ENCODE measurements at places on chromosomes 2 and 18.

GRCh38 chr2:204530464-204530805, 14.8 kb upstream of the PARD3B start:
- DNase-seq = no peak
- peaks cover 8% of the 10 kb centered on the region for H3K4me1 ChIP-seq
- H3K36me3 ChIP-seq = no peaks in the 10 kb centered on the region
- H3K4me3 ChIP-seq = no peak overlapping the region

DNA sequence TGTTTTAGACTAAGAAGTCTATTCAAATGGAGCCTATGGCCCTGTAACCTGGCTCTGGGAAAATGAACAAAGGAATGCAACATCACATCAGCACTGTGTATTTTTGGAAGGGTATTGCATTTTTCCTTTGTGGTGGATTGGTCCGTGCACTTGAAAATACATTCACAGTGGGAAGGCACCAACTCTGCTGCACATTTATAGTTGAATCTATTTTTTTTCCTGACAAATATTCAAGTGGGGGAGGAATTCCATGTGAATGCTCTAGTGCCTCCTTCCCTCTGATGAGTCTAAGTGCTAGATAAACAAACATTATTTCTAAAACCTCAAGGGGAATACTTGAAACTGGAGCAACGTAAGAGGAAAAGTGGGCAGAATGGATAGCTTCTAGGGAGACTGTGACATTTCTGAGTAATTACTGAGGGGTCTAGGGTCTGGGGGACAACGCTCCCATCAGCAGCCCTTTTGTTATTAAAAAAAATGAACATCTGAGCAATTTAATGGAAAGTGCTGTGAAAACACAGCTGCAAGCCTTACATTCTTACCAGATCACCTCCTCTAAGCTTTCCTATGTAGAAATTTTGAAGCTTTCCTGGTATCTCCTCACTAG, 208.2 kb downstream of the SLC8A1 start:
- no peaks in the 10 kb centered on the region for H3K36me3 ChIP-seq
- no peak overlapping the region for H3K4me3 ChIP-seq
- H3K27me3 ChIP-seq = no peaks in the 10 kb centered on the region
- no peak for DNase-seq

GRCh38 chr18:24322584-24323136, 75.0 kb downstream of the OSBPL1A start:
- H3K4me3 ChIP-seq = no peak overlapping the region
- no peaks in the 10 kb centered on the region for H3K4me1 ChIP-seq
- H3K27ac ChIP-seq = no peak overlapping the region
- DNase-seq = no peak
- H3K27me3 ChIP-seq = no peaks in the 10 kb centered on the region

DNA sequence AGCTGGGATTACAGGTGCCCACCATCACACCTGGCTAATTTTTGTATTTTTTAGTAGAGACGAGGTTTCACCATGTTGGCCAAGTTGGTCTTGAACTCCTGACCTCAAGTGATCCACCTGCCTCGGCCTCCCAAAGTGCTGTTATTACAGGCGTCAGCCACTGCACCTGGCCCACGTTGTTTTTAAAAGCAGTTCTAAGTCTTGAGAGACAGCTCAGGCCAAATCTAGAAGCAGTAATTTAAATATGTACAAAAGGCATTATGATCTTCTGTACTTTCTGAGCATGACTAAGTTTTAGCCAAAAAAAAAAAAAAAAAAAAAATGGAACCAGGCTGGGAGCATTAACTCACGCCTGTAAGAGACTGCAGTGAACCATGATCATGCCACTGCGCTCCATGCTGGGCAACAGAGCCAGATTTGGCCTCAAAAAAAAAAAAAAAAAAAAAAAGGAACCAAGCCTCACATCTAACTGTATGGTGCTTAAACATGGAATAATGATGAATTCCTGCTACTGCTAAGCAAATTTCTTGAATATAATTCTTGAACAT, 4.0 kb downstream of the ABHD3 start:
- H3K4me1 ChIP-seq = peaks cover 4% of the 10 kb centered on the region
- peaks cover 14% of the 10 kb centered on the region for H3K27me3 ChIP-seq
- H3K4me3 ChIP-seq = no peak overlapping the region
- H3K27ac ChIP-seq = no peak overlapping the region
- H3K36me3 ChIP-seq = no peaks in the 10 kb centered on the region

DNA sequence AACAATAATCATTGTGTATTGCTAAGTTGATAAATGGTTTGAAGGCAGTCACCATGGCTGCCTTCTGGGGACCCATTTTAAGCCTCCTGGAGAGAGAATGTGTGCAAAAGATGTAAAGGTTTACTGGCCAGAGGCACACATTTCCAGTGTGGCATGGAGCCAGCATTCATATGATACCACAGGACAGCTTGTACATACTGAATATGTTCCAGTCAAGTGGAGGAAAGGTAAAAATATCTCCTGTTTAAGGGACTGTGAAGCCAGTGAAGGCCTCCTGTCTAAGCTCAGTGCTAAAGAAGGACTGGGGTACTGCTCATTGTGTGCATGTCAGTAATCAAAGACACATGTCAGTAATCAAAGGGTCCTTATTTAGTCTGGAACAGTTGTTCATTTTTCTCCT, 119.2 kb downstream of the BABAM2 start:
- DNase-seq = no peak
- no peaks in the 10 kb centered on the region for H3K36me3 ChIP-seq
- H3K27ac ChIP-seq = no peak overlapping the region
- H3K27me3 ChIP-seq = no peaks in the 10 kb centered on the region

DNA sequence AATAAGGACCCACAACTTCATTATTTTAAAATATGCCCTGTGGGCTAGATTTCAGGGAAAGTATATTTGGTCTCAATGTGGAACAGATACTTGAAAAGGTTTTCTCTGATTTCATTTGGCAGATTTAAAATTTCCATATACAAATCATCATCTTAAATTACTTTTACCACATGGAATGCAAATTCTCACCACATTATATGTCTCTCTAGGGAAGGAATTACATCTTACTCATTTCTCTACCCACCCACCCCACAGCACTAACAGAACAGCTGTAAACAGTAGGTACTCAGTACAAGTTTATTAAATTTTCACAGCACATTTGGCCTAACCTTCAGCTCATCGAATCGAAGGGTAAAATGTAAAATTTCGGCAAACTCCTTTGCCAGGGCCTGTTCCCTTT, 104.0 kb downstream of the CYRIA start:
- H3K4me1 ChIP-seq = no peaks in the 10 kb centered on the region
- no peak overlapping the region for H3K27ac ChIP-seq
- H3K27me3 ChIP-seq = no peaks in the 10 kb centered on the region
- H3K4me3 ChIP-seq = no peak overlapping the region
- H3K36me3 ChIP-seq = no peaks in the 10 kb centered on the region

- peaks cover 26% of the 10 kb centered on the region for H3K4me1 ChIP-seq
- H3K36me3 ChIP-seq = no peaks in the 10 kb centered on the region
- H3K27me3 ChIP-seq = no peaks in the 10 kb centered on the region
Observed at GRCh38 chr2:223941579-223942277, 3.4 kb downstream of the WDFY1 start.

- H3K27ac ChIP-seq = peak overlapping the region; percentile 93
- no peaks in the 10 kb centered on the region for H3K27me3 ChIP-seq
- no peaks in the 10 kb centered on the region for H3K36me3 ChIP-seq
- H3K4me1 ChIP-seq = peaks cover 50% of the 10 kb centered on the region
- peak; percentile 40 for DNase-seq
- no peak overlapping the region for H3K4me3 ChIP-seq
Observed at GRCh38 chr18:58612315-58613055, 16.4 kb downstream of the ALPK2 start.

DNA sequence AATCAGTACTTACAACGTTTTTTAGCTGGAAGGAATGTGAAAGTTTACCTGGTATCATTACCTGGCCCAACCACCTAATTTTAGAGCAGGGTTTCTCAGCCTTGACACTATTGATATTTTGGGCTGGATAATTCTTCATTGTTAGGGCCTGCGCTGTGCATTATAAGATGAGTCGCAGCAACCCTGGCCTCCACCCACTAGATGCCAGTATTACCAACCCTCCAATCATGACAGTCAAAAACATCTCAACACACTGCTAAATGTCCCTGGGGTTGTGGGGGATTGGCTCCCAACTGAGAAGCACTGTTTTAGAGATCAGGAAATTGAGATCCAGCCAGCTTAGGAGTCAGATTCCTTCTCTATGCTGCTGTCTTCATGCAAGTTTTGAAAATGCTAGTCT, 265.3 kb upstream of the TCF4 start:
- no peaks in the 10 kb centered on the region for H3K36me3 ChIP-seq
- no peak overlapping the region for H3K27ac ChIP-seq
- no peaks in the 10 kb centered on the region for H3K27me3 ChIP-seq
- H3K4me3 ChIP-seq = no peak overlapping the region
- peaks cover 10% of the 10 kb centered on the region for H3K4me1 ChIP-seq

- no peak overlapping the region for H3K27ac ChIP-seq
- no peaks in the 10 kb centered on the region for H3K36me3 ChIP-seq
- DNase-seq = no peak
- no peaks in the 10 kb centered on the region for H3K4me1 ChIP-seq
- no peak overlapping the region for H3K4me3 ChIP-seq
Observed at GRCh38 chr2:198702796-198703195, 754.9 kb downstream of the SATB2 start.

DNA sequence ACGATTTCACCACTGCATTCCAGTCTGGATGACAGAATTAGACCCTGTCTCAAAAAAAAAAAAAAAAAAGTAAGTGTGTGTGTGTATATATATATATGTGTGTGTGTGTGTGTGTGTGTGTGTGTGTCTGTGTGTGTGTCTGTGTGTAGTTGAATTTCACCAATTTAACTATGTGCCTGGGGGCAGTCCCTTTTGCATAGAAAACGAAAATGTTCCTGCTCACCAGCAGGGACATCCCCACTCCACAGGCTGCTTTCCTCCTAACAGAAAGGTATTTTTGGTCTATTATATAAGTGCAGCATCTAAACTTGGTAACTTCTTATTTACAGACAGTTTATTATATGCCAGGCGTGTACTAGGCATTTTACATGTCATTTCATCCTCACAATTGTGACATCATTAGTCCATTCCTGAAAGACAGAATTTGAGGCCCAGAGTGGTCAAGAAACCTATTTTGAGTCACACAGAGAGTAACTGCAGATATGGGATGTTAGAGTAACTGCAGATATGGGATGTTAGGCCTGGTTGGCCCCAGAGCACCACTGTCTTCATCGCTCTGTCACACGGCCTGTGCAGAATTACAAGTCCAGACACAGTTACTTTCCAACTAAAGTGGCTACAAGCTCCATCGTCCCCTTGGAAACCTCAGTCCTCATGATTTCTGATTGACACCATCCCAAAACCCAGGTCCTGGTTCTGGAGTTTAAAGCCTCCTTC, 9.3 kb upstream of the TTL start:
- no peak for DNase-seq
- no peaks in the 10 kb centered on the region for H3K4me1 ChIP-seq
- no peak overlapping the region for H3K27ac ChIP-seq
- H3K27me3 ChIP-seq = no peaks in the 10 kb centered on the region
- no peaks in the 10 kb centered on the region for H3K36me3 ChIP-seq
- no peak overlapping the region for H3K4me3 ChIP-seq

DNA sequence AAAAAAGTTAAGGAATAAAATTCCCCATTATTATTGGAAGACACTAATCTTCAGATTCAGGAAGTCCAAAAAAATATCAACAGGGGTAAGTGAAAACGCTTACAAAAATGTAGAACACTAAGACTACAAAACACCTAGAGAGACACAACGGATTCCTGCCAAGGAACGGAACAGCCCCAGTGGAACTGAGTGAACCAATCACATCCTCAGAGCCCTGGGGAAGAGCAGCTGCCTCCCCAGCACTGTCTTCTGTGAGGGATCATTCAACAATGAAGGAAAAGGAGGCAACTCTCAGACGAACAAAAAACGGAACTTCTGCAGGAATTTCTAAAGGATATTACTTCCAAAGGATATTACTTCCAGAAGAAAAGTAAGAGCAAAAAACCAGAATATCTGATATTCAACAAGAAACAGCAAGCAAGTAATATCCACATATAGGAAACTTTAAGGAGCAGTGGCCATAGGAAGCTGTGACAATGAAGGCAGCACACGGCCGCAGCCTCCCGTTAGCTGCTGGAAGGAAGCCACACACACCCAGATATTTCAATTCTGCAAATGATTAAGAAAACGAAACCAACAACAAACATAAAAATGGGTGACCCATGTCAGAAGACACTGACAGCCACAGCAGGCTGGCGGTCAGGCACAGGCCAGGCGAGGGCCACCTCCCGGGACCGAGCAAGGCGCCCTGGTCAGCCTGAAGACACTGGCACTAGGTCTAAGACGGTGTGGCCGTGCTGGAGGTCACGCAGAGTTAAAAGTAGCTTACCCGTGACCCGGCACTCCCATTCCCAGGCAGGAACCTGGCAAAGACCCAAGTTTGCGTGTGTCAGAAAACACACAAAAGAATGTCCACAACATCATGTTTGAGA, 81.8 kb downstream of the HDAC4 start:
- peak overlapping the region; percentile 38 for H3K27ac ChIP-seq
- DNase-seq = no peak
- no peak overlapping the region for H3K4me3 ChIP-seq
- peaks cover 27% of the 10 kb centered on the region for H3K4me1 ChIP-seq
- no peaks in the 10 kb centered on the region for H3K36me3 ChIP-seq

DNA sequence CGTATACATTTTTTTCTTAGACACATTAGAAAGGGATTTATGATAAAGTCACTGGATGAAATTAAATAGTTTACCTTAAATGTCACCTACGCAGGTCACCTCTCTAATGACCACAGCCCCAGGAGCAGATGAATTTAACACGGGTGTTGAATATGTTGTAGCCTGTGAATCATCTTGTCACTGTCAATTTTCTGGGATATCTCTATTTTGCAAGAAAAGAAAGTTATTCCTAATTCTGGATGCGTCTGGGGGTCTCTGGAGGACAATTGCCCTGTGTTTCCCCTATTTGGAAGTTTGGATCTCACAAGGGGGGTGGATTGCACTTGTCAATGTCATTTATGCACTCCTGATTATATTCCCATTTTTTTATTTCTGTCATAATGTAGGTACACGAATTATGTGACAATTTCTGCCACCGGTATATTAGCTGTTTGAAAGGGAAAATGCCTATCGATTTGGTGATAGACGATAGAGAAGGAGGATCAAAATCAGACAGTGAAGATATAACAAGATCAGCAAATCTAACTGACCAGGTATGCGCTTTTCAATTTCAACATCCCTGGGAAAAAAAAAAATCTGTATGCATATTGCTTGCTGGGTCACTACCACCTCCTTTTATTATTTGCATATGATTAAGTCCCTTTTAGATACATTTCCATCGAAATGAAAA, 7.7 kb downstream of the MEIS1 start:
- DNase-seq = no peak
- H3K27me3 ChIP-seq = peaks cover 100% of the 10 kb centered on the region
- H3K4me1 ChIP-seq = peaks cover 71% of the 10 kb centered on the region
- no peaks in the 10 kb centered on the region for H3K36me3 ChIP-seq
- H3K4me3 ChIP-seq = no peak overlapping the region
- no peak overlapping the region for H3K27ac ChIP-seq

GRCh38 chr2:212176151-212176550, 362.5 kb downstream of the ERBB4 start:
- no peaks in the 10 kb centered on the region for H3K27me3 ChIP-seq
- no peaks in the 10 kb centered on the region for H3K36me3 ChIP-seq
- peaks cover 7% of the 10 kb centered on the region for H3K4me1 ChIP-seq

DNA sequence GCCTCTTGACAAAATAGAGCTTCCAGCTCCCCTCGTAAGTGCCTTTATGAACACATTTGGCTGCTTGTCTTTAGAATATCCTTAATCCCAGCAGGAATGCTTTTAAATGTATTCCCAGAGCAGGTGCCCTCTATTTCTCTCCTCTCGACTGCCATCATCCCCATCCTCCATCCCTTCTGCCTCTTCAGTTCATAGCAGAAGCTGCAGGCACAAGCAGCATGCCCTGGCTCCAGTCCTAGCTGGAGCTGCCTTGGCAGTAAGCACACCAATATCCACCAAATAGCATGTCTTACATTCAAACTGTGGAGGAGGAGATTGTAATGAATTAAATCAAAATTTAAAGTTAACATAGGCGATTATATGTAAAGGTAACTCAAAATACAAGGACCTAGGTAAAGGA, 891.3 kb upstream of the SLC39A10 start:
- H3K4me3 ChIP-seq = no peak overlapping the region
- no peaks in the 10 kb centered on the region for H3K27me3 ChIP-seq
- no peaks in the 10 kb centered on the region for H3K36me3 ChIP-seq

All from neural progenitor cell (in vitro differentiated cells).